ENCODE measurements at places on chromosomes 5 and 9.

- no peak for DNase-seq
These were observed 46.7 kb downstream of the PSD2 start for GRCh38 chr5:139842321-139842720.

- no peak for DNase-seq
These were observed 51.9 kb upstream of the NEK6 start for GRCh38 chr9:124205686-124206352.

DNA sequence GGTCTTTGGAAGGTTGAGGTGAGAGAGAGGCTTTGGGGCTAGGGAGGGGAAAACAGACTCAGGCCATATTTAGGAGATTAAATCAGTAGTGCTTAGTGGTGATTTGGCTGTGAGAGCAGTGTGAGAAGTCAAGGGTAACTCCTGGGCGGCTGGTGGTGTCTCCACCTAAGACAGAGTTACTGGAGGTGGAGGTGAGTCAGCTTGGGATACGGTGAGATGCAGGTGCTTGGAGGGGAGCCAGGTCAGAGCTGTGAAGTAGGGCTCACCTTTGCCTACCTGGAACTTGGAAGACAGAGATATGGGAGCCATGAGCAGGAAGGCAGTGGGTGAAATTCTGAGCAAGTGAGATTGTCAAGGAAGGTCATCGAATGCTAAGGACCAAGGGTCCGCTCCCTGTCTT, 24.5 kb downstream of the RGS3 start:
- no peak for DNase-seq

DNA sequence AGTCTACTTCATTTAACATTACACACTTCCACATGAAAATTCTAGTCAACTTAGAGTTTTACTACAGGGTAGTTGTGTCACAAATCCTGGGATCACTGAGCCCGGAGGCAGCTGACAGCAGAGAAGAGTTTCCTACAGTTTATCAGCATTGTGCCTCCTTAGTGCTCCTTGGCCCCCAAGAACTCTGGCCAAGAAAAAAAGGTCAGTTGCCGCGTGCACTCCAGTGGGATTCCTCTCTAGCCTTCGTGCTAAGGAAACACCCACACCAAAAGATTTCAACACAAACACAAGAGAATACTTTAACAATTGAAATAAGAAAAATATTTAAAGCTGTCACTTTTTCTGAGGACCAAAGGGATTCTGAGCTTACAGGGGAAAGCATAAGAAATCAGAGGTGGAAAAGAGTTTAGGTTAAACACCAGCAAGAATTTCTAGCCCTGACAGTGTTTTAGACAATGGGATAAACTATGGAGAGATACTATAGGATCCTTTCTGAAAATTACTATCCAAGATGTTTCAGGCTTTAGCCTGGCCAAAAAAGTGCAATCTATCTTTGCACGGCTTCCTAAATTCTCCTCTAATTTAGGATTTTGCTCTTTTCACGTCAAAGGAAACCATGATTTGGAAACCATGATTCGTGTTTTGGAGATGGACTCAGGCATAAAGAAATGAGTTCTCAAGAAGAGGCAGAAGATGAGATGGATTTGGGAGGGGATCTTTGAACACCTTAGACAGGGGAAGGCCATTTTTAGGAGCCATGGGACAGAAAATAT, 606.8 kb downstream of the RAB3C start:
- DNase-seq, result no peak

DNA sequence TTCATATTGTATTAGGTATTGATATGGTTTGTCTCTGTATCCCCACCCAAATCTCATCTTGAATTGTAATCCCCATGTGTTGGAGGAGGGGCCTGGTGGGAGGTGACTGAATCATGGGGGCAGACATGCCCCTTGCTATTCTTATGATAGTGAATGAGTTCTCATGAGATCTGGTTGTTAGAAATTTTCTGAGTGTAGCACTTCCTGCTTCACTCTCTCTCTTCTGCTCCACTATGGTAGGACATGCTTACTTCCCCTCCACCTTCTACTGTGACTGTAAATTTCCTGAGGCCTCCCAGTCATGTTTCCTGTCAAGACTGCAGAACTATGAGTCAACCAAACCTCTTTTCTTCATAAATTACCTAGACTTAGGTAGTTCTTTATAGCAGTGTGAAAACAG, 187.4 kb upstream of the SLC24A2 start:
- DNase-seq, result peak; percentile 37

- DNase-seq, result no peak
These were observed 29.6 kb upstream of the MRPS30 start for GRCh38 chr5:44779167-44779566.

DNA sequence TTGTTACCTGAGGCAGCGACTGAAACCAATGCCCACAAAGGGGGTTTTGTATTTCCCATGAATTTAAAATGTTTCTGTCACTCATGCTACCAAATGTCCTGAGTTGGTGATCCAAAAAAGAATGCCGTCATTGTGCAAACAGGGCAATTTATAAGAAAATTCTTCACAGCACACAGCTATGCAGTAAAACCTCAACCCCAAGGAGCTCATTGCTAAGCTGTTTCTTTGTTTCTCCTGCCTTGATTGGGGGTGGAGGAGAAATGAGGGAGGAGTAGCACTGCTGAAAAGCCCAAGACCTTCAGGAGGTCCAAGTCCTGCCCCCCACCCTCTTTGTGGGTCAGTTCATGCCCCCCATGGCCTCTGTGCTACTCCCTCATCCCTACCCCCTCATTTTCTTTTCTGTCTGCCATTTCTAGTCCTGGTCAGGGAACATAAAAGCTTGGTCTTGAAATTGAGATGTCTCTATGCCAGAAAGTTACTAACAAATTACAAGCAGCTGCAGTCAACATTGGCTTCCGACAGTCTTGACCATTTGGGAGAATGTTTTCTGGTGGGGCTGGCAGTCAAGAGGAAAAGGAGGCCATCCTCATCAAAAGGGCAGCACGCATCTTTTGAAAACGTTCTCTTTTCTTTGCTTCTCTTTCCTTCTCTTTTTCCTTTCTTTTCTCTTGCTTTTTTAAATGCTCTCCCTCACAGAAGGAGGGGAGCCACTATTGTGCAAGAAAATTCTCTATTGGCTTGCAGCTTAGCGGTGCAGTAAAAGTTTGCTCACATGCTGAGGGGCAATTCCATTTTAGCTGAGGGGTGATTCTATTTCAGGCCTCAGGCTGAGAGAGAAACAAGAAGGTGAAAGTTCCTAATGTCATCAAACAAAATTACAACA, 133.3 kb downstream of the GCNT1 start:
- no peak for DNase-seq

- DNase-seq, result no peak
These were observed 423.2 kb upstream of the SGCD start for GRCh38 chr5:155903791-155904190.

DNA sequence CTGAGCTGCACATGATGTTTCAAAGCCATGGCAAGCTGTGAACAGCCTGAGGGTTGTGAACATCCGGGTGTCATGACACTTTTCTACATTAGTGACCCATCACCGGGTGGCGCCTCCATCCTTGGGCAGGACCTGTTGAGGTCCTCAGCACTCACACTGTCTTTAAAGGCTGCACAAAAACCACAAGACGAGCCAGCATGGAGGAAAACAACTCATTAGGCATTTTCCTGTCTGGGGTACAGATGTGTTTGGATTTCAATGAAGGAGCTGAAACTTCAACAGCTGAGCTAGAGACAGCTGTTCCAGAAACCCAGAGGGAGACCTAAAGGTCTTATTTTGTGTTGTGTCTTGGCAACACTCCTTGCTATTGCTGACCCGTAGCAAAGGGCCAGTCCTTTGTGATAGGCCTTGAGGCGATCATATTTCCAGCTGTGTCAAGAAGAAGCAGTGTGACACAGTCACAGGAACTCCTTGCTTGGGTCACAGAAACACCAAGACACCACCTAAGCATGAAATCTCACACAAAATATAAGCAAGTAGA, 151.8 kb upstream of the VLDLR start:
- DNase-seq, result no peak

GRCh38 chr5:79964136-79964535, 26.9 kb downstream of the MTX3 start:
- no peak for DNase-seq

DNA sequence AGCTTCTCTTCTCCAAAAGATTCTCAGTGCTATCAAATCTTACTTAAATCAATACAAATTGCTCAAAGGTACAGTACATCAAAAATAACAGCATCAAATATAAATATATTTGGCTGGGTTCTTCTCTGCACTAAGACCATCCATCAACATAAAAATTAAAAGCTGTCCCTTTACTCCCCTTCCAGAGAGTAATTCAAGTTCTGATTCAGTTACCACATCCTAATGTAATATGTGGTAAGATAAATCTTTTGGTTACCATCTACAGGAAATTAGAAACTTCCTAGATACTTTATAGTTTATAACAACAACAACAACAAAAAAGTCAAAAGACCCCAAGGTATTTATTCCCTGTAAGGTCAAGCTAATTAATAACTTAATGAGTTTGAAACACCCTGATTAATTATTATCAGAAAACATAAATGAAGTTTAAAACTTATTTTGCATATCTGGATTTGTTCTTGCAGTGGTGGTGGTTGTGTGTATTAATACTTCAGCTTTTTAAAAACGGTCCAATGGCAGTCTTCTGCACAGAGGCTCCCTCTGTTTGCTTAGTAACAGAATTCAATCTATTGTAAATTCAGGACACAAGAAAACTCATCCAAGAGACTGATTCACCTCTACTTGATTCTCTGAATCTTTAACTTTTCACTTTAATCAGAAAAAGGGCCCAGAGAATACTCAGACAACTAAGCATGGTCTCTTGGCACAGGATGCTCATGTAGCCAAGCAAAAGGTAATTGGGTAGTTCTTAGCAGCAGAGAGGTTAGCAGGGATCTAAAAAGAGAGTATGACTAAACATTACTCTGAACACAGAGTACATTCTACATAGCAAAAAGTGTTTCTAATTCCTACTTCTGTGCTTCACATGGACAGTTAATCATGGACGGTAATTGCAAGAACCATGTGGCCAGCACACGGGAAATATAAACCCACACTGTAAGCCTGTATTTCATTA, 20.1 kb downstream of the DIAPH1 start:
- DNase-seq, result no peak

DNA sequence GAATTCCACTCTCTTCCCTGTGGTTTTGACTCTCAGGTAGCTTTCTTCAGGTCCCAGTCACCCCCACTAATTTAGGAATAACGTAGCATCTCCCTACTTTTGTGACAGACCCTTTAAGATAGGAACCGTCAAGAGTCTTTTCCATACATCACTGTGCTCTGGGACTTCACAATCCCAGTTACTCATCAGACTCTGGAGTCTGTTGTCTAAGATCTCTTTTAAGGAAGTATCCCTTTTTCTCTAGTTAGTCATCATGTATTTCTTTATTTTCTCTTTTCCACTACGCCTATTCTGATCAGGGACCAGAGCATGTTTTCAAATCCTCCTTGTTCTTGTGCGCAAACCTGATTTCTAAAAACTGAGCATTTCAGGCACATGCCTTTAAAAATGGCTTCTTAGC, 143.0 kb downstream of the GOLPH3 start:
- DNase-seq, result no peak

All from CD4-positive, alpha-beta T cell treated with Interleukin-6 for 4 hours (primary cell).